Activated effector memory CD4-positive, alpha-beta T cell treated with Interleukin-2 at 50 U/mL for 16 hours (primary cell): ENCODE measurements at places on chromosomes 4 and X.
A peak's percentile ranks its signal among the peaks of the same experiment; 100 is the strongest.

DNA sequence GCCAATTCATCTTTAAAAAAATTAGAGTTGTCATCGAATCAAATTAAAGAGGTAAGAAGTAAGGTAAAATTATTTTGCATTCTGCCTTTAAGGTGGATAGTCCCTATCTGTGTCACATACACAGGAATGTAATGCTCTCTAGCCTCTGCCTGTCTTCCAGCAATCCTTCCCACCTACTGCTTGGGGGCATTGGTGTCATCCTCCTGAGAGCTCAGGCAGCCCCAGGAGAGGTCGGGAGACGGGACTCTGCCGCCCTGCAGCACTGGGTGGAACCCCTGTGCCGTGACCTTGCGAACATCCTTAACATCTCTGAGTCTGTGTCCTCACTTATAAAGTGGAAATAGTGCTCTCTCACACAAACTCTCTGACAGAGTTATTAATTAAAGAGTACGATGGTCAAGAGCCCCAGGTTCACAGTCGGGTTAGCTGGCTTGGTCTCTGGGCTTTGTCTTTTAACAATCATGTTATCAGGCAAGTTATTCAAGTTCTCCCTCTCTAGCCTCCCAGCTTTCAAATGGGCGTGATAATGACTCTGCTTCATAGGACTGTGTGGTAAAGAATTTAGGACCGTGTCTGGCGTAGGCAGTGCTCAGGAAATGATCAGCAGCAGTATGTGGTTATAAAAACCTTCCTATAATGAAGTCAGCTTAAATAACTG is 10.2 kb downstream of the TLR3 start:
- DNase-seq = no peak

GRCh38 chr4:133154725-133155124 is 5.6 kb downstream of the PCDH10 start:
- DNase-seq = no peak

DNA sequence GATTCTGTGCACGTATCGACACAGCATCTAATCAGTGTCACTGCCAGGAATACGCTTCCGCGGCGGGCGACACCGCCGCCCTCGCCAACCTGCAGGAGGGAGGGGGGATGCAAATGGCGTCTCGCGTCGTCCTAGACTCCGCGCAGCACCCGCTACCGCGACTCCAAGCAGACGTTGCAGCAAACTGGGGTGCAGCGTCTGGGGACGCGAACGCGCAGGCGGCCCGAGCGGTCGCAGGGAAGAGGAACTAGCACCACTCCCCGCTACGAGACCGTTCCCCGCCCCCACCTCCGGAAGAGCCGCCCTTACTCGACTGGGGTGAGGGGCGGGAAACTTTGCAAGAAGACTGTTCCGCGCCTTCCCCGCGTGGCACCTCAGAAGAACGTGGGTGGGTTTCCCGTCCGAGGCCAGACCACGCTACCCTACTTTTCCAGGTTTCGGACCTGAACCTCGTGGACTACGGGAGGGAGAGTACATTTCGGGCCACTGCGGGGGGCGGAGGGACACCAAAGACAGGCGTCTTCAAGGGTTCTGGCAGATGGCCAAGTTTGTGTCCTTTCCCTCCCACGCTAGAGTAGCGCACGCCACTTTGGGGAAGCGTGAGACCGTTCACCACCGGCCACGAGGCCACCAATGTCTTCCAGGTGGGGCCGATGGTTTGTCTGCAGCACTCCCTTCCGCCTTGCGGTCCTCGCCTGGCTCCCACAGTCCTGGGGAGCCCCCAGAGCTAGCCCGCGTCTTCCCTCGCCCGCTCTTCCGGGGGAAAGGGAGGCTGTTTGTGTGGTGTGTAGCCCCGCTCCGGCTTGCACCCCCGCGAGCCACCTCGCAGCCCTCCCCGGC is 78.0 kb upstream of the BCOR start:
- peak; percentile 74 for DNase-seq

DNA sequence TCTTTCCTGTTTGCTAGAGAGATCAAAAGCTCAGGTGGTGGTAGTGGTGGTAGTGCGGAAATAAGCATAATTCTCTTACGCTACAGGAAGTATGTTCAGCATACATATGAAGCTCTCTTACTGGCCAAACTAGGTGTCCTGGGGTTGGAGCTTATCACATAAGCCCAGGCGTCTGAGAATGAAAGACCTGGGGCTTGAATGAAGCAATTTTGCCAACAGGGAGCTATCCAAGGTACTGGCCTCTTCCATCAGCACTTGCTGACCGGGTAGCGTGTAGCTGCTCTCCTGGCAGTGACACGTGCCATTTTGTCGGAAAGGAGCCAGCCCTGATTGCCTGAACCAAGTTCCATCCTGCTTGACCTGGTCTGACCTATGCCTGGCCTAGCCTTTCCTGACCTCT is 65.9 kb upstream of the HPF1 start:
- no peak for DNase-seq

DNA sequence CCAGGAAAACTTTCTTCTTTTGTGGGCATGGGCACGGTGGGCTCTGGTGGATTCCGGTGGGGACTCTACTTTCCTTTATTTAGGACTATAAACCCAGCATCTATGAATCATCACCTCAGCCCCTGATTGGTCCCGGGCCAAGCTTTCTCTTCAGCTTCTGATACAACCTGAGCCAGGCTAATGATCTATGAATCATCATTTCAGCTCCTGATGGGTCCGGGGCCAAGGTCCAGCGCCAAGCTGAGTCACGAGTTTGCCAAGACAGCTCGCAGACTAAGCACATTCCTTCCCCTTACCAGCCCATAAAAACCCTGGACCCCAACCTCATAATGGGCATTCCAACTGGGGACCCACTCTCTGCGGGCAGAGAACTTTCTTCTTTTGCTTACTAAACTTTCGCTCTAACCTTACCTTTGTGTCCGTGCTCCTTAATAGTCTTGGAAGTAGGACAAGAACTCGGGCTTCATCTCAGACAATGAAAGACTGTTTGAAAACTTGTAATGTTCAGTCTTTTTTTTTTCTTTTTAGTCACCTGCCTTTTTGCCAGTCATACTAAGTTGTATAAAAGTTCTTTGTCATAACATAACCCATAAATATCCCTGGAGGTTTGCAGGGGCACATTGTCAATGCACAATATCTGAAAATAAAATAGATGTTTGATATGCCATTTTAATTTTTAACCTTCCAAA is 904.9 kb upstream of the EPHA5 start:
- DNase-seq = no peak

DNA sequence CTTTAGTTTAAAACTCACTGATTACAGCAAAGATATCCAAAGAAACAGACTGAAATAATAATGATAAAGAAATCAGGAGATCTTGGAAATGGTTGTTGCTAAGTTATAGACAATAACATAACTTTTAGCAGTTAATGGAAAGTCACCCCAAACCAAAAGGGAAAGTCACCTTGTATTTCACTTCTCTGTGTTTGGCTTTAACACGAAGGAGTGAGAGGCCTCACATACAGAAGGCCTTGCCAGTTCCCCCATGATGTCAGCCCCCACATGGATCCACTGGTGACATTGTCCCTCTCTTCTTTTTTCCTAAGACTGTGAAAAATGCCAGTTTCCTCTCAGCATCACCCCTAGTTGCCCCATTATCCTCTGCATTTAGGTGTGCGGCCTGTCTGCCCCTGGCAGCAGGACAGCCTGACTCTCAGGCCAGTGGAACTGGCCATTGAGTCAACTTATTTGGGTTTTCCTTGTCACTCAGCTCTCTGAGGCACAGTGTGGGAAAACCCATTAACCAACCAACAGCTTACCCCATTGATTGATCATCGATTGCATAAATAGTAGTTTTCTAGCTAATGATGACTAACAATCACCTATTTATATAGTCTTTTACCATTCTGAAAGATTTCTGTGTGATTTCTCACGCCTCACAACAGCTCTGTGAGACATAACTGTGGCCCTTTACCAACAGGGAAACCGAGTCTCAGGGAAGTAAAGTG is 308.1 kb downstream of the PTTG2 start:
- no peak for DNase-seq

DNA sequence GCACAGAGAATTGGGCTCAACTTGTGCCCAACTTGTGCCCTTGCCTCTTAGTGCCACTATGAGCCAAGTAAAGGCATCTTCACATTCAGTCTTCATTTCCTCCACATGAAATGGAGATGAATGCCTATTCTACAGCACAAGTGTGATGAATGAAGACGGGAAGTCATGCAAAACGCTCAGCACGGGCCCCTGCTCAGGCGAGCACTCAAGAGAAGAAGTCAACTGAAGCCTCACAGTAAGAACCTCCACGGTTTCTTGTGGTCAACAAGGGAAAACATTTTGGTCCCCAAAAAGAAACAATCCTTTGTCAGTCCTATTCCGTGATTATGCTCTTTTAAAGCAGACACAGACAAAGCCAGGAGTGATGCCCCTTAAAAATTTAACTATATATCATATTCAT is 87.0 kb downstream of the IRF2 start:
- no peak for DNase-seq

- DNase-seq = no peak
Measured at GRCh38 chrX:114061226-114061625, 522.7 kb upstream of the HTR2C start.

GRCh38 chr4:77625485-77625884 is 19.9 kb downstream of the CXCL13 start:
- DNase-seq = no peak

GRCh38 chr4:162059656-162060055 is 104.1 kb downstream of the FSTL5 start:
- DNase-seq = no peak

DNA sequence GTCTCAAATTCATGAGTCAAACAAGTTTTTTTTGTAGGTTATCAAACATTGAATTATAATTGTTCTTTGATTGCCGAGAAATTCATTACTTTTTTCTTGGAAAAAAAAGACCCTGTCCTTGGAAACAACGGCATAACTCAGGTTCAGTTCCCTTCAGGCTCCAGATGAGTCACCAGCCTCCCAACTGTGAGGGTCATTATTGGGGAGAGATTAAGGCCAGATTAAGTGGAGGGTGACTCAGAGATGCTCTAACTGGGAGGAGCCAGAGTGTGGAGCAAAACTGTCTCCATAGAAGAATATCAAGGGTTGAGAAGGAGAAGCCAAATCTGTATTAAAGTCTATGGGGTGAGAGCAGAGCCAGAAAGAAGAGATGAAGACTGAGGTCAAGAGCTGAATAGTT is 9.6 kb downstream of the ADGRG4 start:
- no peak for DNase-seq

- no peak for DNase-seq
Measured at GRCh38 chr4:159564615-159565014, 461.7 kb downstream of the RAPGEF2 start.

- no peak for DNase-seq
Measured at GRCh38 chrX:1294301-1295067, 25.9 kb downstream of the CSF2RA start.

DNA sequence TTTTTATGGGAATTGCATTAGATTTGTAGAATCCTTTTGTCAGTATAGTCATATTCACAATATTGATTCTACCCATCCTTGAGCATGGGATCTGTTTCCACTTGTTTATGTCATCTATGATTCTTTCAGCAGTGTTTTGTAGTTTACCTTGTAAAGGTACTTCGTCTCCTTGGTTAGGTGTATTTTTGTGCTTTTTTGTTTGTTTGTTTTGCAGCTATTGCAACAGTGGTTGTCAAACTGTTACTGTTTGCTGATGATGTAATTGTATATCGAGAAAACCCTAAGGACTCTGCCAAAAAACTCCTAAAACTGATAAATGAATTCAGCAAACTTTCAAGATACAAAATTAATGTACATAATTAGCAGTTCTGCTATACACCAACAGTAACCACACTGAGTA is 127.9 kb upstream of the AR start:
- no peak for DNase-seq

- DNase-seq = peak; percentile 12
Measured at GRCh38 chrX:150899191-150899757, 806 bp upstream of the CD99L2 start.

- no peak for DNase-seq
Measured at GRCh38 chrX:8728932-8729535, 2.9 kb downstream of the ANOS1 start.

DNA sequence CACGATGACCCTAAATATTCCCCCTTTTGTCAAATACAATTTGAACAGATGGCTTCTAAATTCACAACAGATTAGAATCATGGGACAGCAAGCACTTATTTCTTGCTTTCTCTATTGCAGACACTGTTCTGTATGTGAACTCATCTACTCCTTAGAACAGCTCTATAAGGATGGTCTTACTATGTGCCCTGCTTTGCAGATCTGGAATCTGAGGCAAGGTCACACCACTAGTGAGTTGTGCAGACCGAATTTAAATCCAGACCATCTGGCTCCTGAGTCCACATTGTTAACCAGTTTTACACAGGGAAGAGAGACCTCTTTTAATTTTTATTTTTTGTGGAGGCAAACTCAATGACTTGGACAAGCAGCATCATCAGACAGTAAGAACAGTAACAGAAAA is 50.2 kb downstream of the GPRIN3 start:
- DNase-seq = no peak

DNA sequence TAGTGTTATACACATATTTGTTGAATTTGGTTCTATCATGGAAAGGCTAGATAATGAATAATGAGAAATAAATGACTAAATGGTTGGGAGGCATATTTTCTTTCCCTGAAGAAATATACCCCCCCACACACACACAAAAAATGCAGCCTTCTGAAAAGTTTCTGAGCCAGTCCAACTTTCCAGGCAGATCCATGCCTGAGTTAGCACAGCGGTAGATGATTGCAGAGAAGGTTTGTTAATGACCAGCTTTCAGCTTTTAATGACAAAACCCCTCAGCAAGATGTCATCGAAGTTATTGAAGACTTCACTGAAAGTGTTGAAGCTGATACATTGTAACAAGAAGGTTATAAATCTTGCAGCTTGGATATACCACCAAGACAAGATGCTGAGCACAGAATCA is 61.4 kb downstream of the GBA3 start:
- DNase-seq = no peak

- DNase-seq = no peak
Measured at GRCh38 chrX:139077281-139078250, 366.0 kb upstream of the FGF13 start.

DNA sequence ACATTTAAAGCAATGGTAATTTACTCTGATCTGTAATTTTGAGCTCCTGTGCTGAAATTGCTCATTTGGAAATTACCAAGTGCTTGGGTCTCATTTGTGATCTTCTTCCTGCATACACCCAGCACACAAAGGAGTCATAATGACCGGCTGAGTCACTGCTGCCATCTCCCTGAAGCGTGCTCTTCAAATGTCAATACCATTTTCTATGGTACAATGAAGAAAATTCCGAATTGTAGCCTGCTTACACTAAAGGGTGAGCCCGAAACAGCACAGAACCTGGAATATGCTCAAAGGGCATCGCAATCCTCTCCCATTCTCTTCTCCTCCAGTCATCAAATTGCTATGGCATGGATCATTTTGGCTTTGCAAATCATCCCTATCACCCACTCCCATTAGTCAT is 140.5 kb downstream of the GRIA3 start:
- DNase-seq = no peak

- DNase-seq = no peak
Measured at GRCh38 chr4:104973708-104974107, 173.0 kb upstream of the TET2 start.

- DNase-seq = no peak
Measured at GRCh38 chrX:93332329-93332728, 341.0 kb downstream of the NAP1L3 start.
